IPS DF 19.7 (cell line): ENCODE measurements at places on chromosomes 4 and X.

- DNase-seq, result no peak
Measured at GRCh38 chrX:69088171-69088938, 76.9 kb downstream of the PJA1 start.

DNA sequence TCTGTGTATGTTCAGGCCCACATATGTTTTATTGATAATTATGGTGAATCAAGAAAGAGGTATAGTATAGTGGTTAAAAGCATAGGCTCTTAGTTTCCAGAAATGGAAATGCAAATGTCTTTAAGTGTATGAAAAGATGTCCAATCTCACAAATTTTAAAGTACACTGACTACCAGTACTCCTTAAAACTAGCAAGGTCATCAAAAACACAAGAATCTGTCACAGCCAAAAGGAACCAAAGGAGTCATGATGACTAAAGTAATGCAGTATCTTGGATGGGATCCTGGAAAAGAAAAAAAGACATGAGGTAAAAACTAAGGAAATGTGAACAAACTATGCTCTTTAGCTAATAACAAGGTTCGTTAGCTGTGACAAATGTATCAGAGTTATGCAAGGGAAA, 661 bp upstream of the RBM41 start:
- DNase-seq, result no peak

GRCh38 chrX:100363896-100364295, 46.2 kb downstream of the PCDH19 start:
- DNase-seq, result no peak

- DNase-seq, result no peak
Measured at GRCh38 chr4:112633477-112634235, 3.1 kb downstream of the ZGRF1 start.

DNA sequence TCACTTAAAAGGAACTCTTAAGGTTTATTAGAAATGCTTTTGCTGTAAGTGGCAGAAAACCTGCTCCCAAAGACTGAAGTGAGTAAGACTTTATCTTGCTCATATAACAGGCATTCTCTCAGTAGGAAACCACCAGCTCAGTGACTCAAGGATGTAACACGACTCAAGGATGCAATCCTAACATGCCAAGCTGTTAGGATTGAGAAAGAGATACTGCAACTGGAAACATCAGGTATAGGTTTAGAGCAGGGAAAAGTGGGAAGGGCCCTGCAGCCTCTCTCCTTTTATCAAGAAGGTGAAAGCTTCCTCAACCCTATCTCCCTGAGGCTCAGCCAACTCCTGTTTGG, 11.9 kb upstream of the SLC9A7 start:
- DNase-seq, result no peak

- DNase-seq, result no peak
Measured at GRCh38 chrX:45172890-45173289, 27.8 kb downstream of the DIPK2B start.

- peak; percentile 23 for DNase-seq
Measured at GRCh38 chr4:22434895-22435294, 81.0 kb downstream of the ADGRA3 start.

GRCh38 chr4:148016063-148016637, 284.3 kb downstream of the ARHGAP10 start:
- DNase-seq, result no peak

DNA sequence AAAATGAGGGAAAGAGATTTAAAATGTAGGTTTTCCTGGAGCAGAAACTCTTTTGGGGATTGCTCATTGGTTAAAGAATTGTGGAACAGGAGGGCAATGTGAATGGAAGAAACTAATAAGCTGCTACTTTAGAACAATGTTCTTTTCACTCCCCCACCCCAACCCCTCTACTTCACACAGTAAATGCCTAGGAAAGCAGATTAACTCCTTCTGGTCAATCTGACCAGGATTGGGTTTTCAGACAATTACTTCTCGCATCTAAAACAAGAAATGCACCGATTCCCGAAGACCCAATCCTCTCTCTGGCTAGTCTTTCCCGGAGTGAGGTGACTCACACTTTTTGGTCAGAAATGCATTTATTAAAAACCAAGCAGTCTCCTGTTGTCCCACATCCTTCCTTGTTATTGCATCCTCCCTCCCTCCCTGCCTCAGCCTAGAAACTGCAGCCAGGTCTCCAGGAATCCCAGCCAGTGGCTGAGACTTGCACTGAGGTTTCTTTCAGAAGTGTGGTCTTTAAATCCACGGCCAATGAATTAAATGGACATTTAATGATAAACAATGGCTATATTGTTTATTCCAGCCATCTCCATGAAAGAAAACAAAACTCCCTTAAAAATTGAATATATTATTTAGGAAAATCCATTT, 21.4 kb downstream of the MFAP3L start:
- DNase-seq, result no peak

DNA sequence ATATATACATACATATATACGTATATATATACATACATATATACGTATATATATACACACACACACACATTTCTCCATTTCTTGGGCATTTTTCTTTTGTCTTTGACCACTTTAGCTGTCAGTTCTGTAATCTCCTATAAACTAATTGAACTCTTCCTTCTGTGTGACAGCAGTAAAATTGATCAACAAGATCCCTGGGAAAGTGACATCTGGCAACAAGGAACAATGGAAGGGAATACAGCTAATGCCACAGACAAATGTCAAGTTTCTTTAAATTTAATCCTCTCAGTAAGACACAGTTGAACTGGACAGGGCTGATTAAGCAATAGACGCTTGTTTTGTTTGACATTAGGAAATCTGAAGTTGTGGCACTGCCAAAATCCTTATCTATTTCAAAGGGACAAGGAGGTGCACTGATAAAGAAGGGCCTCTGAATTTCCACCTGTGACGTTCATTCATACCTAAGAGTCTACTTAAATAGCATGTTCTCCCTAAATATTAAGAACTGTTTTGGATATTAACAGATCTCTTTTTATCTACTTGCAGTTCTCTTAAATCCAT, 126.9 kb downstream of the RNF150 start:
- no peak for DNase-seq

DNA sequence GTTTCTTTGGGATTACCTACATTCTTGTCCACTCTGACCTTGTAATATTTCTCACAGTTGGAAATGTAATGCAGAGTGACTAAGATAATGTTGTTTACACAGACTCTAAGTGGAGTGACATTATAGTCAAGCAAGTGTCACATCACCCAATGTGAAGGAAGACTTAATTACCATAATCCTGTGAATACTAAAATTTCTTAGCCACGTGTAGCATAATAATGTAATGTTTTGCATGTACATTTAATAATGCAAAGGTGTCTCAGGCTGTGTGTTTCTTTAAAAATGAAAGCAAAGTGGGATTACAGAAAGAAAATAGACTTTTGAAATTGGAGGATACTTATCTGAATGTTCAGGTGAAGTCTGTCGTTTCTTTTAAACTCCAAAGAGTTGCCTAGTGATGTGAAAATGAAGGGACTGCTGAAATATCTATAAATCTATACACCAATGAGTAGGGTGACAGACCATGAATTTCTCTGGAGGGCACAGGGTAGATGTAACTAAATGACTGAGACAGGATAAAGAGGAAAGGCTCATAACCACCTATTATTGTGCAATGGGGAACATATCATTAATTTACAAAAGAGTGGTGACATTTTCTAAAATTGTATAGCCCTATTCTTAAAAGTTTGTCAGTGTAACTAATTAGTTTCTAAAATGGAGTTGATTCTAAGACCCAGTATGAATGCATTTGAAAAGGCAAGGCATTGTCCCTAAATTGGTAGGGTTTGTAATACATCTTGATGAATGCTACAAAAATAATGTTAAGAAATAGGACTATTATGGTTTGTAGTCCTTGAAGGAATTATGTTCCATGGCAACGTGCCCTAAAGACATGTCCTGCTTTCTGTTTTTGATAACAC, 235.7 kb downstream of the DACH2 start:
- no peak for DNase-seq

DNA sequence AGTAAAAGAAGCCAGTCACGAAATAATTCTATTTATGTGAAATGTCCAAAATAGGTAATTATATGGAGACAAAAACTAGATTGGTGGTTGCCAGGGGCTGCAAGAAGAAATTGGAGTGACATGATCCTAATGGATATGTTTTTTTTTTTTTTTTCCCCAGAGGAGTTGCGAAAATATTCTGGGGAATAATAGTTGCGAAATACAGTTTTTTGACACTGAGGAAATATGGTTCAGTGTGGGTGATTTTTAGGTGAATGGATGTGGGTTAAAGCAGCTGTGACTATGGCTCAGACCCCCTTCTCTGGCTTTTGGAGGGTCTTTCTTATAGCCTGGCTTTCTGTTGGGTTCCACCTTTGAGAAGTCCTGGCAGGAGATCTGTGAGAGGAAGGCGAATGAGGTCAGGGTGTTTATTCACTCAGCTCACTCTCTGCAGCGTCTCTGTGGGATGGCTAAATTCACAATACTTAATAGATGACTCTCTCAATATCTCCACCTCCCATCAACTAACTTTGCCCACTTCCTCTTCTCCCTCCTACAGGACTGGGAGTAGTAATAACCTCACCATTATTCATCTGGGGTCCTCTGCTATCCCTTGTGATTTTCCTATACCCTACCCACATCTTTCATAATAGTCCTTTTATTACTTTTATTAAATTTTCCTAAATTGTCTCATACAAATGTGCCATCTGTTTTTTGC, 15.3 kb upstream of the RAB9B start:
- no peak for DNase-seq

DNA sequence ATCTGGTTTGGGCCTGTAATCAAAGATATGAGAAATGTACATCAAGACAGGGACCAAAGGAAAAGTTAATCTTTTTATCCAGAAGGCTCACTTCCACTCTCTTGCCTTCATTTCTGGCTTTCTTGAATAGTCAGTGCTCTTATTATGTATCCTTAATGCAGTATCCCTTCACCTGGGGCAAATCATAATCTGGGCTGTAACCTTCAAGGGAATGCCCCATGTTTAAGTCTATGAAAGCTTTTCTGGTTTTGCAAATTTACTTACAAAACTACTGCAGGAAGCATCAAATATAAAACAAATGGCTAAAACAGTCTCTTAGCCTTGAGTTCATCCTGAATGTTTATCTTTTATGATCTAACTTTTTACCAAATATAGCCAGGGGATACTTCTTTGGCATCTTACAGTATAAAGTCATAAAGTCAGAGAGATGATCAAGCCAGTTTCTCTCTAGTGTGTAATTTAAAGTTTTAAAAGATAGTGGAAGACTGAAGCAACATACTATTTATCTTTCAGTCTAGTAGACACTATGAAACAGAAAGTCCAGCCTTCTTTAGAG, 1214.8 kb downstream of the STIM2 start:
- no peak for DNase-seq

GRCh38 chrX:9291629-9292028, 173.2 kb upstream of the TBL1X start:
- DNase-seq, result no peak

DNA sequence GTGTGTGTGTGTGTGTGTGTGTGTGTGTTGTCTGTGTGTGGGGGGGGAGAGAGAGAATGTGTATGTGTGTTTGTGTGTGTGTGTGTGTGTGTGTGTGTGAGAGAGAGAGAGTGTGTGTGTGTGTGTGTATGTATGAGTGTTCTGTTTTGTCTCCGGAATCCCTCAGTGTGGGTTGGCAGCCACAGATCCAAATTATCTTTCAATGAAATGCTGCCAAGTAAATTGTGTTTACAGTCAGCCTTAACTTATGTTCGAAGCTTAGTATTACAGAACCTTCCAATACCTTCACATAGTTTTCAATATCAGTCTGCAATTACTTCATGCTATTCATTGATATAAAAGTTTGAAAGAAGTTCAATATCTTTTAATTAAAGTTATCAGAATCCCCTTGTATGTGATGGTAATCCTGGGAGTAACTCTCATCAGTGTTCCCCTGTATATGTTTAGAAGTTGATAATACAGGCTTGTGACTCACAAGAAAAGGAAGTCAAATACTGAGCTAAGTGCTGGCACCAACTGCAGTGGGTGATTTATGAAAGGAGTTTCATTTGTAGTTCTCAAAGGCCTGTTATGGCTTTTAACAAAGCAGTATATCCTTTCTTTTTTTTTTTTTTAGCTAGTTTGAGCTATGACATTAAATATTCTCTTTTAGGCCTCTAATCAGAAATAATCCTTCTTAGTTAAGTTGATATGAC, 51.6 kb upstream of the HTR2C start:
- DNase-seq, result no peak

DNA sequence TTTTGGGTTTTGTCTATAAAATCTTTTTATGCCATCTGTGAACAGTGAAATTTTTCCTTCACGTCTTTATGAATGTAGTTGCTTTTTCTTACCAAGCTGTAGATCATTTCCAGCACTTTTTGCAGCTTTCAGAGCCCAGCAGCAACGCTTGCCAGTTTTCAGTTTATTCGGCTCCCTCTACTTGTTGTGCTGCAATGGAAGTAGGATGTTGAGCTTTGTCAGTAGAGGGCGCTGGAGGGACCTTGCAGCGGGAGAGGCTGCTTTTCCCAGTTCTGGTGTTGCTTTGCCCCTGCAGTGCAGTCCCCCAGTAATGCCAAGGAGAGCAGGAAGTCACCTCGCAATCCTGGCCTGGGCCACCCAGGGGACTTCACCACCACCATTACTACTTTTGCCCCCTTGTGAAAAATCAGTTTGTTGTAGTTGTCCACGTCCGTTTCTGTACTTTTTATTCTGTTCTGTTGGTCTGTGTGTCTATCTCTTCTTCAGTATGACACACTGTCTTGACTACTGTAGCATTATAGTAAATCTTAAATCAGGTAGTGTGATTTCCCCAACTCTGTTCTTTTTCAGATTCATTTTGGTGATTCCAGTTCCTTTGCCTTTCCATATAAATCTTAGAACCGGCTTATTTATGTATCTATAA, 21.8 kb downstream of the CMC4 start:
- no peak for DNase-seq

- no peak for DNase-seq
Measured at GRCh38 chr4:154471032-154471431, 20.6 kb downstream of the DCHS2 start.

DNA sequence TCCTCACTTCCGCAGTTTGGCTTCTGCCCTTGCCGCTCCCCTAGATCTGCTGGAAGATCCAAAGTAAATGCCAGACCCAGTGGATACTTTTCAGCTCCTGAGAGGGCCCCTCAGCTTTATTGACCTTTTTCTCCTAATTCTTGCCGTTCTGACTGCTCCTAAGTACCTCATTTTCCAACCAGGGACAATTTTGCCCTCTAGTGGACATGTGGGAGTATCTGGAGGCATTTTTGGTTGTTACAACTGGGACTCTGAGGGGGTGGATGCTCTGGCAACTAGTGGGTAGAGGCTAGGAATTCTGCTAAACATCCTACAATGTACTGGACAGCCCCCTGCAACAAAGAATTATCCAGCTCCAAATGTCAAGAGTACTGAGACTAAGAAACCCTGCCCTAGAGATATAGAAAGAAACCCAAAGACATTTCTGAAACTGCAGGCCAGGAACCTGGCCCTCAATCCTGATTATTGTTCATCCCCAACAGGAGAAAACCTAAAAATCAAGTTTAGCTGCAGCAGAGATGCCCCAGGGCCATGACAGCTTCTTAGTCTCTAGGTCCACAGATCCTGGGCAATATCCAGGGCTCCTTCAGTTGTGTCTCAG, 3.4 kb downstream of the TEX13B start:
- DNase-seq, result no peak

DNA sequence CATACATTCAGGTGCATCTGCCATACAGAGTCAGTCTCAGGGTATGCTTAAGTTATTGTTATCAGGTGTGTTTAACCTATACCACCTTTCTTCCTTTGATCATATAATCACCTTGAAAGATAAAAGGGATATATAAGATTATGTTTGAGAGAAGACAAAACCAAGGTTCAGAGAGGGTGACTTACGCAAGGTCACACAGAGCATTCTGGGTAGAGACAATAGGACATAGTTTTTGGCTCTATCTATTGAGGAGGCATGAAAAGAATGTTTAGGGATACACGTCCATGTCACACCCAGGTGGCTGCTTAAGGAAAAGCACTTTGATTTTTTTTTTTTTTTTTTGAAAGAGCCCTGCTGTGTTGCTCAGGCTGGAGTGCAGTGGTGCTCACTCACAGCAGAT, 327.1 kb upstream of the RPS6KA3 start:
- DNase-seq, result no peak
